GM12878 (cell line): ENCODE measurements at places on chromosomes 13 and 19. TPM values are rescaled to one million over a fixed set of nuclear protein-coding genes. Genes with fewer than 3 reads are reported as not detected.

Gene GRIN2D
- total RNA-seq: 0.32 and 0.38 TPM in 2 replicates

GRCh38 chr13:75079226-75079625 is 402.7 kb downstream of the TBC1D4 start:
- no peak for DNase-seq

GRCh38 chr13:111521030-111521429 is 200.6 kb downstream of the TEX29 start:
- DNase-seq: no peak

DNA sequence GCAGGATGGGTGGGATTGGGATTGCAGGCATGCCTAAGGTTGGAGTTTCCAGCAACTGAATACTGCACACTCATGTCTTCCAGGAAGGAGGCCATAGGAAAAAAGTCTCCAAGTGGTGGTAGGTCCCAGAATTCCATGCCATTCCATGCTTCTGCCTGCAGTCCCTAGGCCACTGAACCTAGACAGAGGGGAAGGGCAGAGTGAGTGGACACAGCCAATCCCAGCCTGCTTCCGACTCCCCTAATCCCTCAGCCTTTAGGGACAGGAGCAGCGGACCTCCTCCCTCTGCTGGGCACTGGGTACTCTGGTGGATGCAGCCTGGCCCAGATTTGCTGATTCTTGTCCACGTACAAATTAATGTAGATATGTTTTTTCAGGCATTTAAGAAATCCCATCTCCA is 17.0 kb downstream of the VSTM2B start:
- no peak for DNase-seq

GRCh38 chr13:113869263-113869662 is 5.4 kb upstream of the GAS6 start:
- no peak for DNase-seq

- no peak for DNase-seq
Measured at GRCh38 chr19:29770648-29771047, 41.1 kb upstream of the CCNE1 start.

DNA sequence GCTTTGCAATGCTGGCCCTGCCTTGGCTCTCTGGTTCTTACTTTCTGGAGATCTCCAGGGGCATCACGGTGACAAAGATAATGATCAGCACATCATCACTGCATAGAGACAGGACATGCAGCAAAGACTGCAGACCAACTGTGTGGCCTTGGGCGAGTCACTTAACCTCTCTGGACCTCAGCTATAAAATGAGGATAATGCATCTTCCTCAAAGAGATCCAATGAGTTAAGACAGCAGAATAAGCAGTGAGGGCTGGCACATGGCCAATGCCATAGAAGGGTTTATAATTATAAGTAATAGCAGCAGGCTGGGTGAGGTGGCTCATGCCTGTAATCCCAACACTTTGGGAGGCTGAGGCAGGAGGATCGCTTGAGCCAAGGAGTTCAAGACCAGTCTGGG is 2.4 kb downstream of the MAG start:
- DNase-seq: no peak
